Kasumi-1 (cell line): ENCODE measurements at places on chromosomes 12 and 14.
A peak's percentile ranks its signal among the peaks of the same experiment; 100 is the strongest.

GRCh38 chr12:125742413-125742812 is 677.2 kb downstream of the AACS start:
- no peak for DNase-seq

DNA sequence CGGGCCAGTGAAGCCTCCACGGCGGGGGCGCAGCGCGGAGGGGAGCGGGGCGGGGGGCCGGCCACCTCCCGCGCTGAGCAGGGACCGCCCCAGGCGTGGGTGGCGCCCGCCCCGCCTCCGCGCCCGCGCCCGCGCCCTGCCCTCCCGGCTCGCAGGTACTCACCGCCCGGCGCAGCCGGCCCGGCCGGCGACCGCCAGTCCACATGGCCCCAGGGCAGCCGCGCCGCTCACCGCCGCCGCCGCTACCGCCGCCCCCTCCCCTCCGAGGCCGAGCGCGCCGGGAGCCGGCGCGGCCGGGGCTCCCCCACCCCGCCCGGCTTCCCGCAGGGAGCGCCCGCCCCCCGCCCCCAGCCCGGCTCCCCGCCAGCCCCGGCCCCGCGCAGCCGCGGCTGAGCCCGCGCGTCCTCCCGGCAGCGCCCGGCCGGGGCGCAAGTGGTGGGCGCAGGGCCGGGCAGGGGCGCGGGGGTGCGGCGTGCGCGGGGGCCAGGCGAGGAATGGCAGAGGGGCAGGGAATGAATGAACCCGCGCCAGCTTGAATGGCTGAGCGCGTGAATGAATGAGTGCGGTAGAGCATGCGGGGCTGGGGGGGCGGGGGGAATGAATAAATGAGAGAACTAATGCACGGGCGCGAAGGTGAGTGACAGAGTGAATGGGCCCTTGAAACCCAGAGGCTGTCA is at the start of gene BEGAIN:
TSS of gene BEGAIN (minus strand) at position 332 of the 677 bp plus-strand sequence. CDS start at position 205, 127 bp downstream.
- DNase-seq, result no peak

DNA sequence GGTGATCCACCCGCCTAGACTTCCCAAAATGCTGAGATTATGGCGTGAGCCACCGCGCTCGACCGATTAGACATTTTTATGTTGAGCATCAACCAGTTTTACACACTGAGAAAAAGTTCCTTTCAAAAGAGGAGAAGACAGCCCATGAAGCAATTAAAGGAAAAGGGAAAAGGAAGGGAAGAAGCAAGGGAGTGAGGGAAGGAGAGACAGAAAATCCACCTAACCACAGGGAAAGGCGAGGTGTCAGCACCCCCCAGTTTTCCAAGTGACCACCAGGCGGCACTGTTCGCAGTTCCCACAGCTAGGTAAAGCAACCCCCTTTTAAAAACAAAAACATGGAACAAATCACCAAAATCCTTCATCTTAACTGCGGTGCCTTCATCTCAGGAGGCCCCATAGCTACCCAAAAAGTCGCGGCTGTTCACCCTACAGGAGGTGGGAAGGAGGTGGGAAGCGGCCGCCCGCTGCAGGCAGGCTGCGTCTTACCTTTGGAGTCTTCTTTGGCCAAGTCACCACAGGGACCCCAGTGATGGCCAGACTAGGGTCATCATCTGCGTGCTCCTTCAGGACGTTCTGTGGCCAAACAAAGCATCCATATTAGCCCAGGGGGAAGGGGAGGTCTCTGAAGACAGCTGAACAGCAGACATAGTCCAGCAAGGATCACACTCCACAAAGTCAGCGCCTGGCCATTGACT is 86.6 kb downstream of the KDM2B start:
- DNase-seq, result peak; percentile 53

DNA sequence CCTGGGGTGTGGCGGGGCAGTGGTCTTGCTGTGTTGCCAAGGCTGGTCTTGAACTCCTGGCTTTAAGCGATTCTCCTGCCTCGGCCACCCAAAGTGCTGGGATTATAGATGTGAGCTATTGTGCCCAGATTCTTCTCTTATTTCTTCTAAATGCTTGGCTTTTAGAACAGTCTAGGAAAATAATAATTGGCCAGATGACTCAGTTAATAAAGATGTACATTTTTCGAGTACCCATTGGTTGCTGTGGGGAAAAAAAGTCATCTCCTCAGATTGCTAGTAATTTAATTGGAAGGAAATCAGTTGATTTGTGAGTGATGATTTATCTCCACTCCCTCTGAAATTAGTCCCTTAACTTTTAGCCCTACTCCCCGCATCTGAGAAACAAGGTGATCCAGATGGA is 45.5 kb downstream of the CHST11 start:
- no peak for DNase-seq

GRCh38 chr14:99737451-99737951 is 53.4 kb downstream of the CYP46A1 start:
- DNase-seq, result no peak

DNA sequence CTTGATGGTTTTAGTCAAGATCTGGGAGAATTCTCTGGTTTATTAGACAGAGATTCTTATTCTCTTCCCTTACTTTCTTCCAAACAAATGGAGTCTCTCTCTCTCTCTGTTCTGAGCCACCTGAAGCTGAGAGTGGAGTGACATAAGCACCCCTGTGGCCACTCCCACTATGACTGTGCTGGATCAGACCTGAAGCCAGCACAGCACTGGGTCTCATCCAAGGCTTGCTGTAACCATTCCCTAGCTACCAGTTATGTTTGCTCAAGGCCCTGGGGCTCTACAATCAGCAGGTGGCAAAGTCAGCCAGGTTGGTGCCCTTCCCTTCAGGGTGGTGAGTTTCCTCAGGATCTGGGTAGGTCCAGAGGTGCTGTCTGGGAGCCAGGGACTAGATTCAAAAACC is 568.5 kb downstream of the AACS start:
- no peak for DNase-seq

GRCh38 chr12:42853370-42854140 is 264.0 kb upstream of the PRICKLE1 start:
- no peak for DNase-seq

- DNase-seq, result no peak
Measured at GRCh38 chr12:119235197-119235751, 56.5 kb downstream of the HSPB8 start.

DNA sequence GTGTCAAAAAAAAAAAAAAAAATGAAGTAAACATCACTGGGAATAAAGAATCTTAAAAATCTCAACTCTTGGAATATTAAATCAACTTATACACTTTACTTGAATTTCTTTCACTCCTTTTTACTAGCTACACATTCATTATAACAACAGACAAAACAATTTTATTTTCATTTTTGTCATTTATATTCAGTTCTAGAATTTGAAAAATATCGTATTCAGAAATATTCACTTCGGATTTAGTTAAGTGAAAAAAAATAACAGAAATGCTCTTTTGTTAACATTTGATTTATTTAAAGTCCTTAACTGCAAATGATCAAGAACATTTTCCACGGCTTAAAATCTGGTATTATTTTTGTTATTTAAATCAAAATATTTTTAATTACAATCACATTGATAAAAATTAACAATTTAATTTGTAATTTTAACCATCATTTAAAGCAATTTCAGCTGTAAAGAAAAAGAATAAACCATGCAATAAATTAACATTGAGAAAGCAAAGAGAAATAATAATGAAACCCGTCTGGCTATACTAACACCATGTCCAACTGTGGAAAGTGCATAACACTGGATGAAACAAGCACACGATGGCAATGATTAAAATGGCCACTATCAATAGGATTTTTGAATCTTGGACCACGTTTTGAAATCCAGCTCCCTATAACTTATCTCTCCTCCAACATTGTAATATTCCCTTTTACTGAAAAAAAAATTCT is 5.2 kb downstream of the FOXA1 start:
- no peak for DNase-seq

DNA sequence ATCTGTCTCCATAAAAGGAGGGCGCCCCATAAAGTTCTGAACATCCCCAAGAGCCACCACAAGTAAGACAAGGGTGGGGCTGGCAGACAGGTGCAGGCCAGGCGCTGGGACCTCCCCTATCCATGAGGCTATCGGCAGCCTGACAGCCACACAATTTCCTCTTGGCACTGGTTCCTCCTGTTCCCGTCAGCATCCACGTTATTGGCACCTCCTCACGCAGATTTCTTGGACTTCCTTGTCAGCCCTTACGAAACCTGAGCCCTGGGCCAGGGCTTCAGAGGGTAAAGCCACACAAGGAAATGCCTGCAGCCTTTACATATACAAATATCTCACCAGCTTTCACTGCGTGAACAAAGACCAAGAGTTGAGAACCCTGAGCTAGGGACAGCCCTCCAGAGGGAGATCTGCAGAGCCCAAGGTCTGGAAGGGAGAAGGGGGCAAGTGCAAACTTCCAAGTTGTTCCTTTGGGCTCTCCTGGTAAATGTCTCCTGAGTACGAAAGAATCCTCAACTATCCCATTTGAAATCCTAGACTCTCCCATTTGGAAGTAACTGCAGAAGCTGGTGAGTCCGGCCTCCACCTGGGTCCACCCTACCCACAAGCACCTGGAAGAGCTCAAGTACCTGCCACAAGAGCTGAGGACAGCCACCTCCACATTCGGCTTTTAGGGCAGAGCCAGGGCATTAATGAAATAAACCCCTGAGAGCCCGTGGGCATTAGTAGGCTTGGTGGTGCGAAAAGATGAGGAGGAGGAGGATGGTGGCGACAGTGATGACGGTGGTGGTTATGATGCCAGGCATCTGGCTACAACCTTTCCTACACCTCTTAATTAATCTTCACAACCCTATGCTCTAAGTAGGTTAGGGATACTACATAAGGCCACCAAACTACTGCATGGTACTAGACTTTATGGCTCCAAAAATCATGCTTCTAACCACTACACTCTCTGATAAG is 5.5 kb upstream of the TC2N start:
- peak; percentile 55 for DNase-seq

GRCh38 chr14:45144658-45145057 is 8.9 kb downstream of the FANCM start:
- peak; percentile 17 for DNase-seq

GRCh38 chr12:130385193-130385592 is 47.5 kb downstream of the PIWIL1 start:
- DNase-seq, result no peak

- DNase-seq, result no peak
Measured at GRCh38 chr12:51403159-51403558, 12.0 kb upstream of the GALNT6 start.
